ENCODE measurements at places on chromosomes 2 and 18.

- no peak for DNase-seq
These were observed 100.2 kb downstream of the AGAP1 start for GRCh38 chr2:235594041-235594440.

GRCh38 chr2:155377266-155377680 lies 678.8 kb downstream of the KCNJ3 start:
- no peak for DNase-seq

GRCh38 chr18:3499501-3499900 lies 49.5 kb downstream of the TGIF1 start:
- peak; percentile 93 for DNase-seq

GRCh38 chr2:235462415-235462790 lies 31.4 kb upstream of the AGAP1 start:
- no peak for DNase-seq
